Stimulated activated CD8-positive, alpha-beta memory T cell treated with anti-CD3 and anti-CD28 coated beads, Interleukin-7, amount 100 ng/mL, for 24 hours (primary cell): ENCODE measurements at places on chromosomes 7 and 10.

DNA sequence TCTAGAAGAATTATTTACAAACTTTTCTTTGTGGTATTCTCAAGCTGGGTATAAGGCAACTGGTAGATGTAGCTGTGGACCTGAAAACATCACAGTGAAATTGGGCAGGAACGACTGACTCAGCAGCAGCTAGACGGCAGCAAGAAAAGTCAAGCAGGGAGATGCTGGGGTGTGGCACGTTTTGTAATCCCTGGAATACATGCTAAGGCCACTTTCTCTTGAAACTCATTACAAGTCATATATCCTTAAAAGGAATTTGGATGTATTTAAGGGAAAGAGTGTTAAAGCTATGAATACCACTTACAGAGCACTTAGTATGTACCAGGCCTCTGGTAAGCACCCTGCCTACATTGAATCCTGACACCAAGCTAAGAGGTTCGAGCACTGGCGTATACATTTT is 17.4 kb downstream of the BEND7 start:
- no peak for DNase-seq

DNA sequence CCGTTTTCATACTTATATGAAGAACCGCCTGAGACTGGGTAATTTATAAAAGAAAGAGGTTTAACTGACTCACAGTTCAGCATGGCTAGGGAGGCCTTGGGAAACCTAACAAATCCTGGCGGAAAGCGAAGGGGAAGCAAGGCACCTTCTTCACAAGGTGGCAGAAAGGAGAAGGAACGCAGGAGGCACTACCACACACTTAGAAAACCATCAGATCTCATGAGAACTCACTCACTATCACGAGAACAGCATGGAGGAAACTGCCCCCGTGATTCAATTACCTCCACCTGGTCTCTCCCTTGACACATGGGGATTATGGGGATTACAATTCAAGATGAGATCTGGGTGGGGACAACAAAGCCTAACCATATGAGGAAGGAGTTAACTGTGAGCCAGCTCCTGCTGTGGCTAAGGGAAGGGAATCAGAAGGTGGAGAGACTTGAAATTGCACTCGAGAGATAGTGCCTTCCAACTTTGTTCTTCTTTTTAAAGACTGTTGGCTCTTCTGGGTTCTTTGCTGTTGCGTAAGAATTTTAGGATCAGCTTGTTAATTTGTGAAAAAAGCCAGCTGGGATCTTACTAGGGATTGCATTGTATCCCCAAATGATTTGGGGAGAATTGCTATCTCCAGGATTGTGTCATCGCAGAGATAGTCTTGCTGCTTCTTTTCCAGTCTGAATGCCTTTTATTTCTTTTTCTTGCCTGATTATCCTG is 21.0 kb downstream of the OPTN start:
- no peak for DNase-seq

DNA sequence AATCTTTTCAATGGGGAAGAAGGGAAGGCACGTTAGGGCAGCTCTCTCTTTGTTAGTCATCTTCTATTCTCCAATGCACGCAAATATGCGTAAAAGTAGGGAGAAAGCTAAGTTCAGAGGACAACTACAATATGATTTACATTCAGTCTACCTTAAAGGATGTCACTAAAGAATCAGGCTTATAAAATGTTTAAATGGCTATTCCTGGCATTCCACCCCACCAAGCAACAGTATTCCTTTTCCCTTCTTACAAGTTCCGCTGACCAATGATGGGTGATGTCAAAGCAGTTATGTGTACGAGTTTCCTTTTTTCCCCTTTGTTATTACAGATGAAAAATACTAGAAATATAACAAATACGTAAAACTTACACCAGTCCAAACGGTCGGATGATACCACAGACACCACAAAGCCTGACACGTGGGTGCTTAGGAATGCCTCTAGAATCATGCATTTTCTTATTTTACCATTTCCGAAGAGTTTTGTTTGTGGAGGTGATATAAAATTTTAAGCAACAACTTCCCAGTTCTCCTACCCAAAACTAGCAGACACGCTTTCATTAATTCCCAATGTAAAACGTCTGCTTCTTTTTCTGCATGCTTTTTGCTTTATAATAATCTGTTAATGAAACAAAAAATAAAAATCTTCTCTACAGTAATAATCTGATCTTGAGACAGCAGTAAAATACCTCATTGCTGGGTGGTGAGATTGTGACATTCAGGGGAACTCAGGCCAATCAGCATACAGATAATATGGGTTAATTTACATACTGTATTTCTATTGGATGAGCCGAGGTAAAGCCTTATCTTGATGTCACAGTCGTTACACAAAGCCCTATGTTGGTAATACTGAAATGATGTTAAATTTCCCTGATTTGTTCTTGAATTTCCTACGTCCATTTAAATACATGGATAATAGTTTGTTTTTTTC is 708 bp upstream of the GPR85 start:
- DNase-seq, result no peak

DNA sequence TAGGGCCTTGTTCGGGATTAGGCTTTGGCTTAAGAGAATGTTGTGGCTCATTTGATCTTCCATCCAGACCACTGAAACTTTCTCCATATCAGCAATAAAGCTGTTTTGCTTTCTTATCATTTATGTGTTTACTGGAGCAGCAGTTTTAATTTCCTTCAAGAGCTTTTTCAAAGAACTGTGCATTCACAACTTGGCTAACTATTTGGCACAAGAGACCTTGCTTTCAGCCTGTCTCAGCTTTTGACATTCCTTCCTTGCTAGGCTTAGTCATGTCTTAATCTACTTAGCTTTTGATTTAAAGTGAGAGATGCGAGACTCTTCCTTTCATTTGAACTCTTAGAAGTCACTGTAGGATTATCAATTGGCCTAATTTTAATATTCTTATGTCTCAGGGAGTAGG is 19.1 kb upstream of the AKR1B1 start:
- no peak for DNase-seq

DNA sequence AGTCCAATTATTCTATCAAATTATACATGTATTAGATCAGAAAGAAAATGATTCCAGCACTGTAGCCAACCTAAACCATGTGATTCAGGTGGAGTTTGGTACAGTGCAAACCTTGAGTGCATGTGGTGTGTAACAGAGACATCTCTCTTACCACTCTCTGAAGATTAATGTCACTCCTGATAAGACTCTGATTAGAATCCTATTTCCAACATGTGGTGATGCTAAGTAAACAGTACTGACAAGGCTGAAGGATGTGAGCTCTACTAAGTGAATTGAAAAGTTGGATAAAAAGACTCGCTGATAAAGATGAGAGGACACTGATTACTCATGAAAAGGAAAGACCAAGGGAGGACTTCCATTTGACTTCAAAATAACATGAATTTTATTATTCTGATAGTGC is 232.0 kb downstream of the SDK1 start:
- DNase-seq, result no peak

- no peak for DNase-seq
Measured at GRCh38 chr10:27485368-27485767, 18.7 kb upstream of the RAB18 start.

DNA sequence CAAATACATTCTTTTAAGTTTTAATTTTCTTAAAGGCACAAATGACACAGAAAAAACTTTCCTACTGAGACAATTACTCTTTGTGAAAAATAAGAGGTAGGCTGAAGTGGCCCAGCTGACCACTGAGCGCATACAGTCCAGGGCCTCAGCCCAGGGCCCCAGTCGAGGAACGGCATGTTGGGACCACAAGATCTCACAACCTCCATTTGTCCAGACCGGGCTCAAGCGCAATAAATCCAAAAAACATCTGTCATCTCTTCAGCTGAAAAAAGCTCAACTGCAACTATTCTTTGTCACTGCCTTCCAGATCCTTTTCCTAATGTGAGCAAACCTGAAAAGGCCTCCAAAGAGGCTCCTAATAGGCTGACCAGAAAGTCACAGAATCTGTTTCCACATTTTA is 165.8 kb downstream of the SRPK2 start:
- no peak for DNase-seq

- DNase-seq, result no peak
Measured at GRCh38 chr7:99618726-99619125, 2.0 kb downstream of the ZSCAN25 start.

DNA sequence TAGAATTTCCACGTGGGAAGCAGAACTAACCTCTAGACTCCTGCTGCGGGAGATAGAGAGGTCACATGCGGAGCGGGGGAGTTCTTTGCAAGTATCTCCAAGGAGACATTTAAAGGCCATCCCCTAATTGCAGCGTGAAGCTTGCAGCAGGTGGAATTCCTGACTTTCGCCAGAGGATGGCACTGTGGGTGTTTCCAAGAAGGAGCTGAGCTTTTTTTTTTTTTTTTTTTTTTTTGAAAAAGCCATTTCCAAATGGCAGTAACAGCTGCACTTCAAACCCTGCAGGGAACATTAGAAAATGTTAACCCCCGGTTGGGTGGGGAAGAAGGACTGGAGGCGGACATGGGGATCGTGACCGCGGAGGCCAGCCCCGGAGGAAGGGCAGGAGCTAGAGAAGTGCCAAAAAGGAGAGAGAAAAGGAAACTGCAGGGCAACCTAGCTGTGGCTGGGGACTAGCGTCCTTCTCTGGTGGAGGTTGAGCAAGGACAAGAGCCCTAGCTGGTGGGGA is 487.7 kb downstream of the TYW1 start:
- no peak for DNase-seq

DNA sequence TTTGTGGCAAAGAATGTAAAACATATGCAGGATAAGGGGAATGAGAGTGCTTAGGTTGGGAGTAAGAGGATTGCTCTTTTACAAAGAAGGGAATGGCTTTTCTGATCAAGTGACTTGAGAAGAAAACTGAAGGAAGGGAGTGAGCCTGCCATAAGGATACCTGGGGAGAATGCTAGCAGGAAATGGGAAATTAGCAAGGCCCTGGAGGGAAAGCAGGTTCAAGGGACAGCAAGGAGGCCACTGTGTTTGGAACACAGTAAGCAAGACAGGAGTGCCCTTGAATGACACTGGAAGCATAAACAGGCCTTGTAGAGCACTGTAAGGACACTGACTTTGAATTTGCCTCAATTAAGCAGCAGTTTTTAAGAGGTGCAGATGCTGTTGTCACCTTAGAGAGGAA is 1069.9 kb downstream of the DNAJB9 start:
- DNase-seq, result no peak

DNA sequence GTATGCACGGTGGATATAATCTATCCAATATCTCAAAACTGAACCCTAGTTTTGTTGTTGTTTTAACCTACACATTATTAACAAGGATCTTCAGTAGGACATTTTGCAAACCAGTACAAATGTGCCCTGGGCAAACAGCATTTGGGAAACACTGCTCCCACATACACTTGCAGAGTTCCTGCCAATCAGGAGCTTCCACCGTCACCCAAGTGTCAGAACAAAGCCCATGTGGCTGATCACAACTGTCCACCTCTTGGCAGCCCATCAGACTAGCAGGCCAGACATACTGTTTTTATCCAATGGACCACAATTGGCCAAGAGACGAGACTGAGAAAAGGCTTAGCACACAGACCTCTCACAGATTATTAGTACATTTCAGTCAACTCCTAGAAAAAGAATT is 200.4 kb downstream of the FAM107B start:
- no peak for DNase-seq

DNA sequence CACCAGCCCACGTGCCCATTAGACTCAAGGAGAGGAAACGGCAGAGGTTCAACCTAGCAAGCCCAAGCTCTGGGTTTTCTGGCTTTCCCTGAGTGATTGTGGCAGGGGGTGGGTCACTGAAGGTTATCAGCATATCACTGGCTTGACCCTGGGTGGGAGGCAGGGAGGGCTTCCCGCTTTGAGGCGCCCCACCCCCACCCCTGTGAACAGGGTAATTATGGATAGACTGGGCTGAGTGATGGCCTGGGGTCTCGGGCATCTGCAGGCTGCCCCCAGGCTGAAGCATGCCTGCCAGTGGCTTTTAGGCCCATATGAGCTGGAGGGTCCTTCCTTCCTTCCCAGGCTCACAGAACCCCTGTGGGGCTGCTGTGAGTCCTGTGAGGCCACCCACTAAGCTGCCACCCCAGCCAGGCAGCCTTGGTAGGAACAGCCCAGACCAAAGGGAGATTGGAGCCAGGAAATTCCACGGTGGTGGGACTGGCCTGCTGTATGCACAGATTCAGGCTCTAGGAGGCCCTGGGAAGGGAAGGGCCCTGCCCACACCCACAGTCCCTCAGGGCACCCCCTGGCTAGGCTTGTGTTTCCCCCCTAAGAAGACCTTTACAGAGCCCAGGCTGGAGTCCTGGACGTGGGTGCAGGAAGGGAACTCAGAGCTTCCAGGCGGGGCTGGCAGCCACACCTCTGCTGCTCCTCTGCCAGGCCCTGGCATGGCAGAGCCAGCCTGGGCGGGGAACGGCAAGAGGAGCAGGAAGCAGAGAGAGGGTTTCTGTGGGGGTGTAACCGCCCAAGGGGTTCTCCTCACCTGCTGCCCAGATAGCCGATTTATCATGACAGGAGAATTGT is 33.1 kb downstream of the GPRIN2 start:
- no peak for DNase-seq

DNA sequence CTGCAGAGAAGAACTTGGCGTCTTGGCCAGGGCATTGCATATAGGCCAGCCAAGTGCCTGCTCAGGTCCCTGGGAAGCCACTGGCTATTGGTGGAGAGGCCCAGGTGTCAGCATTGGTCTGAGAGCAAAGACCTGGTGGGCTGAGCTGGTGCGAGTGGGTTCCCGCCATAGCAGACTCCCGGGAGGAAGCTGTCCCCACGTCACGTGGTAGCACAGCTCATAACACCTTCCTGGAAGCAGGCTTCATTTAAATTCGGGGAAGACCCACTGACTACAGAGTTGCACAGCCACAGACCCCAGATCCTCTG is 130.5 kb downstream of the WDR37 start:
- DNase-seq, result no peak

DNA sequence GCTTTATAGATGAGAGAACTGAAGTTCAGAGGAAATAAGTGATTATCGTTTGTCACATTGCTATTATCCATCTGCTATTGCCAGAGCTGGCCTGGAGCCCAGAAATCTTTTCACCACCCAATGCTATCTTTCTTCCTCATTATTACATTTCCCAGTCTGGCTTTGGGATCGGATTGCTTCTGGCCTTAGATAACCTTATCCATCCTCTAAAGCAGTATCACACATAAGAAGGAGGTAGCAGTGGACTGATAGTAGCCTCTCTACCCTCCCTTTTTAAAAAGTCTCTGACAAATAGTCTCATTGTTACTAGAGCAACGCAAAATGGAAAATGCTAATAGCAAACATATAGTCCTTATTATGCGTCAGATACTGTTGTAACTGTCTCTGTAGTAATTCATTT is 1.3 kb upstream of the CLDN12 start:
- no peak for DNase-seq

DNA sequence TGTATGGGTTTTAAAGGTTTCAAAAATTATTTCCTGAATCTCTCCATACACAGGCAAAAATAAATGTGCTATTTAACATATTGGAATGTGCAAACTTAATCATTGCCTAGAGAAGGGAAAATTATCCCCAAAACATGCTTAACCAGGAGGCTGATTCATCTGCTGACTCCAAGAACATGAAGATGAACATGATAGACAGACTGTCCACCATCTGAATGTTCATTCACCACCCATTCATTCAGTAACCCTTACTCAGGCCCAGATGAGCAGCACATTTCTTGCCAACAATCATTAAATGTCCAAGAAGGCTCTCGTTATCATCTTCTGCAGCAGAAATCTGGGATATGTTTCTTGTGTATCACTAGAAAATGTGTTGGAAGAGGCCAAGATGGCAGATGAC is 110.6 kb downstream of the PPP1R9A start:
- no peak for DNase-seq
